ENCODE measurements at places on chromosomes 4 and X.

DNA sequence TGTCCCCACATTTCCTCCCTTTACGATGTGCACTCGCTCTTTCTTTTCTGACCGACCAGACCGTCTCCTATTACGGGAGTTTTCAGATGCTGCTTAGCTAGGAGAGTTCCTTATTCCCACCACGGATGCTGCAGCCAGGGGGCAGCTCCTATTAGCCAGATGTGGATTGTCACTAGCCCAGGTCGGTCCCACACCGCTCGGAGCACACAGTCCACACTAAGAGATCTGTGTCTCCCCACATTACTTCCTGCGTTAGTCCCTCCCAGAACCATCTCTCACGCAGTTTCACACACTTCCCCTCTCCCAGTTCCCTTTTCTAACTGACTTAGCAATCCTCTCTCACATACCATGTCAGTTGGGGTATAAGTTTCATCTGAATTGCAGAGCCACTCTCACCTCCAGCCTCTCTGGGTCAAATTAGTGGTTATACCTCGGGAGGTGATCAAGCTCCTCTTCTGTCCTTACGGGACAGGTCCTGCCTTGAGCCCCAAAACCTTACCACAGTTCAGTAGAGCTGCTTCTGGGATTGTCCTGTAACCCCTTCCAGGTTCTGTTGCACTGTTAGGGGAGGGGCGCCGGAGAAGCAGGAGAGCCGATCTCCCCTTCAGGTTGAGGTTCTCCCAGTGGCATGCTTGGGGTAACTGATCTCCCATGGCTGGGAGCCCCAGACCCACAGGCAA lies 28.2 kb downstream of the SULT1E1 start:
- no peak for DNase-seq

- DNase-seq = no peak
Measured at GRCh38 chr4:139167774-139168444, 9.1 kb downstream of the ELF2 start.

GRCh38 chr4:182918791-182919302 lies 1.7 kb upstream of the DCTD start:
- DNase-seq = no peak

- DNase-seq = no peak
Measured at GRCh38 chr4:26907731-26908599, 47.3 kb downstream of the STIM2 start.

DNA sequence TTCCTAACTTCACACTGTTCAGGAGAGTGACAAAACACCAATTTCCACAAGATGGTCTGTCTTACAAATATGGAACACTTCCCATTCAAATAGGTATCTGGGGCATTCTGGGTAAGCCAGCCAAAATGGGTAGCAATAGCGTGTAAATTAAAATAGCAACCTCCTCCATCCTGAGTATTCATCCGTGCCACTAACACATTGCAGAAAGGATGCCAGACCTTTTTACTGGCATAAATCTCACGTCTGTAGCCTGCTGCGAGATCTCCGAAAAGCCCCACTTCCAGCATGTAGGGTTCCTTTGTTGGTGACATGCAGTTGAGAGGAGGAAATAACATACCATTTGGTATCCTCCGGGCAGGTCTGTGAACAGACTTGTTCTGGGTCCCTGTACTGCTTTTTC lies 52.7 kb upstream of the RAI2 start:
- no peak for DNase-seq

- no peak for DNase-seq
Measured at GRCh38 chr4:148069086-148069894, 337.4 kb downstream of the ARHGAP10 start.

DNA sequence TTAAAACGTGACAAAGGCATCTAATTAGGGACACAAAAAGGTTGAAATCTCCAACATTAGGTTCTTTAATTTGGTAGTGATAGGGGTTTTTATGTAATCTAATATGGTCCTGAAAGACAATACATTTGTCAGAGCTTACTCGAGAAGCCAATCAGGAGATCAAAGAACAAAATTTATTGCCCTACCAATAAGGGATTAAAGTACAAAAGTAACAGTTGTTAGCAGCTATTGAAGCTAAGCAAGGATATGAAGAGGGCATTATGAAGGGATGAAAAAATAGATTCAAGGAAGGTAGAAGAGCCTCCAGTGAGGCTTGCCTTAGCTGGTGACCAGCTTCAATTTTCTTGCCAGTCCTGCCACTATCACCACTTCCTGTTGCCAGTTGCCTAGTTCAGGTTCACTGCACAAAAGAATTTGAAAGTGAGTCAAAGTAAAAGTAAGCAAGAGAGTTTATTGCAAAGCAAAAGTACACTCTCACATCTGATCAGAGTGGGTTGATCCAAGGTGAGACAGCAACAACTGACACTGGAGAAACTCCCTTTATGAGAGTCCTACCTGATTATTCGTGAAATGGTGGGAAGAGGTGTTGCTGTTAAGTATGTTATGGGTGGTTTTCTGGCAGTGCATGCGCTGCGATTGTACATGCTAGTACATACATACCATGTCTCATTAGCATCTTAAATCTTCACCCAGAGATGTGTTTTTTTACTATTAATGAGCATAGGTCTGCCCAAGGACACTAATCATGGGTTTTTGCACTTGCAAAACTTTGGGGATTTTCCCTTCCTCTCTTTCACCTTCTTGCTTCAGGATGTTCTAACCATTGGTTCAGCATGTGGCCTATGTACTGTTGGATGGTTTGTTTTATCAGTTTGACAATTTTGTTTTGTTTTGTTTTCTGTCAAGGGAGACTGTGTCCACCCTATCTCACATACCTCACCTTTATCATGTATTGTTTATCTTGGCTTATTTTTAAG lies 263.2 kb upstream of the ITM2A start:
- no peak for DNase-seq

All from HS-27A (cell line).